ENCODE measurements at places on chromosomes 2 and 18.

DNA sequence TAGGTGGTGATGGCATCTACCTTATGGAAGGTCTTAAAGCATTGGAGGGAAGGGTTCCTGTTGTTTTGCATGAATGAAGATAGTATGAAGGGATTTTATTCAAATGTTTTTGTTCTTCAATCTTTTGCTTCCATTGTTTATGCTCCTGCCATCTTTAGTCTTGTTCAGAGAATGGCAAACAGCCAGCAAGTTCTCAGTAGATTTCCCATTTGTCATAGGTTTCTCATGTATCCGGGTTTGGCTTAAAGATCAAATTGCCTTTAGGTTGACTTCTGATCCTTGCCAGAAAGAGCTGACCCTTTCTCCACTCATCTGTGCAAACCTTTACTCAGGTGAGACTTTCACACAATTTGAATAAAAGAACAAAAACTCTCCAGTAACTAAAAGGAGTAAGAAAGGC is 44.2 kb upstream of the STAT4 start:
- DNase-seq = no peak

DNA sequence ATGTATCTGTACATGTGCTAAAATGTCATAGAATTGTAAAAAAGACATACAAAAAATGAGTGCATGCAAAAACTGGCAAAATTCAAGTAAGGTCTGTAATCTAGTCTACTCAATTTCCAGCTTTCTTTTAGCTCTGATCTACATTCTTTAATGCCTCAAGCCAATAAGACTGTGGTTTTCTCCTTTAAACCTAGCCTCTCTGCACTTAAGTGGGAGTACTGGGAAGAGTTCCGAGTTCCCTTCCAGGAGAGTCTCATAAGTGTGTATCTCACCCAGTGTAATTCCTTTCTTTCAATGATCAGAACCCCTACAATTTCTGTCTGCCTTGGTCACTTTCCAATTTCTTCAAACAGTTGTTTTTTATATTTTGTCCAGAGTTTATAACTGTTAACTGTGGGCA is 150.1 kb downstream of the PTRHD1 start:
- DNase-seq = no peak

- DNase-seq = no peak
Observed at GRCh38 chr2:45352506-45352905, 258.6 kb downstream of the SRBD1 start.

DNA sequence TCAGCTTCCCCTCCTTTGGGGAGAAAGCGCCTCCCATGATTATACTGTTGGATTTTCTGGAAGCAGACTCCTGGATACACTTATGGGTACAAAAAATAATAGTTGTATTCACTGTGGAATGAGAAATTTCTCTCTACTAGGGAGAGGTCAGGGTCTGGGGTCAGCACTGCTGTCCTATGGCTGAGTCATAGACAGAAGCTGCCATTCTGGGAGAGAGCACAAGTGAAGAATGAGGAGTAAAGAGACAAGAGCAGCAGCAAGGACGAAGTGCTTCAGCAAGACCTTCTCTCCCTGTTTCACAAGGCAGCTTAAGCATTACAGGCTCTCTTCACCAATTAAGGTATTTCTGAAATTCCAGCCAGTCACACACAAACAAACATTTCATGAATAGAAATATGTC is 10.1 kb upstream of the UNC80 start:
- DNase-seq = no peak

DNA sequence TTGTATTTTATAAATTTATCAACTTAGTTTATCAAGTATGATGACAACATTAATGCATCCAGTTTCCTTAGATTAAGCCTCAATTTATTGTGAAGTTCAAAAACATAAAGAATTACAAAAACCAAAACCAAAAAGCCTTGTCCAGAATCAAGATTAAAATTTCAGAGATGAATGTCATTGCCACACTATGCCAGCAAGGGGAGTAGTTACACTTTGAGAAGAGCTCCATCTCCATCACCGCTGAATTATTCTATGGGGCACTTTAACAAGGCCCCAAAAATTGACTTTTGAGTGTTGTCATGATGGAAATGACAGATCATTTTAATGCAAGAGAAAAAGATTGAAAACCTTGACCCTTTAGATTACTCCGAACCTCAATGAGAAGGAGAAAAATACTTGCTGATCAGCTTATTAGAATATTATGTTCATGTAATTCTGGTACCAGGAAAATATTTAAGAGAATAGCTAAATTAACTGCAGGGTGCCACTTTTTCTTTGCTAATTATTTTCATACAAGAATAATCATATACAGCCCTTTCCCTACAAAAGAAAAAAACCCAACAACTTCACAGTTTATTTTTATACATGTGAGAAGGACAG is 152.5 kb upstream of the AQP4 start:
- DNase-seq = no peak

- no peak for DNase-seq
Observed at GRCh38 chr2:65532937-65533336, 100.5 kb upstream of the SPRED2 start.

DNA sequence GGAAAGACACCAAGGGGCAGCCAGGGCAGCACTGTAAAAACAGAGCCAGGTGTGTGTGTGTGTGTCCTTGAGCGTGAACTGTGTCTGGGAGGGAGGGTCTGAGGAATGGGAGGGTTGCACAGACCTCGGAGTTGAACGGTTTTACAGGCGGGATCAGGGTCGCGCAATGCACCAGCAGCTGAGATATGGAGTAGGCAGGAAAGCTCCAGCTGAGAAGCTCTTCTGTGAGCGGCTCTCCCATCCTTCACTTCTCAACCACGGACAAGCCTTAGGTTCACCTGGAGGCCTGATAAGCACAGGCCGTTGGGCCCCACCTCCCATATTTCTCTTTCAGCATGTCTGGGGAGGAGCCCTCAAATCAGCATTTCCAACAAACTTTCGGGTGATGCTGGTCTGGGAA is 12.1 kb downstream of the SERTAD2 start:
- DNase-seq = no peak

GRCh38 chr2:147223119-147223518 is 621.7 kb upstream of the ACVR2A start:
- no peak for DNase-seq

DNA sequence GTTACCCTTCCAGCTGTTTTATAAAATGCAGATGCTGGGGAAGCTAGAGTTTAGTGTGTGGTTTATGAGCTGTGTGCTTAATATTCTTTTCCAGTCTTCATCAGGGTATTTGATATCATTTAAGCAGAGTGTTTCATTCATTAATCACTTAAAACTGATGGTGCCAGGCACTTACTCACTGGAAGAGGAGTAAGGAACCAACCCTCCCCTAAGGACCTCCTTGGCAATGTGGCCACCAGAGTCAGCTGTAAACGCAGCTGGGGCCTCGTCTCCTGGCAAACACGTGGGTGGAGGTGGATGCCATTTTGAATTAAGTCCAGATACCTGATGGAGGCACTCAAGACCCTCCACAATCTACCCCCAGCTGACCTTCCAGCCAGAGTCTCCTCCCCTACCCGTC is 331.6 kb downstream of the CLIP4 start:
- DNase-seq = no peak

GRCh38 chr2:103977668-103978067 is 876.2 kb upstream of the POU3F3 start:
- DNase-seq = no peak

- DNase-seq = no peak
Observed at GRCh38 chr2:218081063-218081462, 12.0 kb downstream of the RUFY4 start.

- DNase-seq = no peak
Observed at GRCh38 chr18:24986666-24987302, 365.2 kb downstream of the ZNF521 start.

GRCh38 chr18:69885841-69886531 is 61.7 kb downstream of the CD226 start:
- DNase-seq = no peak

DNA sequence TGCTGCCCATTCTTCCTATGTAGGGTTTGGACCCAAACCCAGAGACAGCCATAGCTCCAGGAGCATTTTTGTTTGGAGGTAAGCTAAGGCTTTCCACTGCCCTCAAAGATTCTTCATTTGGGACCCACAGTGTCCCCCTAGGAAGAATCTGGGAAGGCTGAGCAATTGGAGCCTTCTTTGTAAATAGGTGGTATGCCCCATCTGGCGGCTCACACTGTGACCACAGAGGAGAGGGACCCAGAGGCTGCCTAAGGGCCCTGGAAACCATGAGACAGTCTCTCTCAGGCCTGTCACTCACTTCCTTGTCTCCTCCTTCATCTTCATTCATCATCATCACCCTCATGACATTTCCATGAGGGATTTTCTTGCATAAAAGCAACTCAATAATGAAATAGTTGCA is 215.4 kb upstream of the OSR1 start:
- no peak for DNase-seq

- no peak for DNase-seq
Observed at GRCh38 chr2:53460937-53461336, 306.7 kb upstream of the CHAC2 start.

DNA sequence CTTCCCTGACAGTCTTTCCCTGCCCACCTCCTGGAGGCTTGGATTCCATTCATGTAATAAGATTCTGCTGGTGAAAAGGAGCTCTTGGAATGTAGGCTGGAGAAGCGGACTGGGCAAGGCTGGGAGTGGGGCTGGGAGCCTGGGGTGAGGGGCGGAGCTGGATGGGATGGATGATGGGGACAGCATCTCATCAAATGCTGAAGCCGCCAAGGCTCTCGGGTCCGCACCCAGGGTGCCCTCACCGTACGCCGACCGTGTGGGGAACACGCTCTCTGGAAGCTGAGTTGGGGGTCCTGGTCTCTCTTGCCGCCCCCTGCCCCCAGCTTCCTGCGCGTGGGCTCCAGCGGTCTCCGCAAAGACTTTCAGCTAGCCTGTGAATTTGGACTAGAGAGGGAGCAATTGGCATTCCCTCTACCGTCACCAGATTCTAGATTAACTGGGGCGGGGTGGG is 9.1 kb downstream of the RAX start:
- no peak for DNase-seq

GRCh38 chr2:103174711-103175110 is 412.9 kb downstream of the TMEM182 start:
- no peak for DNase-seq

- DNase-seq = no peak
Observed at GRCh38 chr18:22214731-22215528, 45.5 kb downstream of the GATA6 start.

- DNase-seq = no peak
Observed at GRCh38 chr2:47050021-47050760, 104.9 kb downstream of the STPG4 start.

DNA sequence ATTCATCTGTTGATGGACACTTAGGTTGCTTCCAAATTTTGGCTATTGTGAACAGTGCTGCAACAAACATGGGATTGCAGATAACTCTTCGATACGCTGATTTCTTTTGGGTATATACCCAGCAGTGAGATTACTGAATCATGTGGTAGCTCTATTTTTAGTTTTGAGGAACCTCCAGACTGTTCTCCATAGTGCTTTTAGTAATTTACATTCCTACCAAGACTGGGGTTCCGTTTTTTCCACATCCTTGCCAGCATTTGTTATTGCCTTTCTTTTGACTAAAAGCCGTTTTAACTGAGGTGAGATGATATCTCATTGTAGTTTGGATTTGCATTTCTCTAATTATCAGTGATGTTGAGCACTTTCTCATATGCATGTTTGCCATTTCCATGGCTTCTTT is 200.3 kb downstream of the MBD5 start:
- DNase-seq = no peak

GRCh38 chr2:74682501-74682900 is 28.5 kb downstream of the SEMA4F start:
- no peak for DNase-seq

DNA sequence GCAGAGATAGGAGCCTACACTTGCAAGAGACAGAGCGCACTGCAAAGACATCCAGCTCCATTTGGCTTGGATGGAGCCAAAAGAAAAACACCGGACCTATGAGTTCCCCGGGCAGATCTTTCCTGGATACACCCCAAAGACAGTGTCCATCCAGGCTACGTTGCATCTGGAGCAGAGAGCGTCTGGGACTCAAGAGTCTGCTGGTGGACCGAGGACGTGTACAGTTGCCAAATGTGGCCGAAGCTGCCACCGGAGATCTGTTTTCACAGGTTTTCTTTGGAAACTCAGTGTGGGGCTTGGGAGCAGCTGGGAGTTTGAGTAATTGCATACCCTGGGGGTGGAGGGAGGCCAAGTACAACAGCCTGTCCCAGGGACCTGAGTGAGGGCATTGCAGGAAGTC is 192.3 kb upstream of the OSR1 start:
- no peak for DNase-seq

GRCh38 chr2:16925145-16925544 is 259.5 kb upstream of the CYRIA start:
- DNase-seq = no peak

DNA sequence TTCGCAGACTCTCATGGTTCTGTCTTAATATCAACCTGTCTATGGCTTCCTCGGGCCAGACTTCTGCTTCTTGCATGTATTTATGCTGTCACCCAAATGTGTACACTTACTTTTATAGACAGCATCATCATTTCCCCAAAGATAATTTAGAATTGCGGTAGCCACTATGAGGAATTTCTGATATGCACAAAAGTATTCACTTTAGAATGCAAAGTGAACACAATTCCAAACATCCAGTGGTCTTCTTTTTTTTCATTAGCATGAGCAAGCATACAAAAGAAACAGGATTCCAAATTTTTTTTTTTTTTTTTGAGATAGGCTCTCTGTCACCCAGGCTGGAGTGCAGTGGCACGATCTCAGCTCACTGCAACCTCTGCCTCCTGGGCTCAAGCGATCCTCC is 21.0 kb upstream of the MCFD2 start:
- DNase-seq = no peak

GRCh38 chr2:70977605-70978205 is 725 bp upstream of the ANKRD53 start:
- no peak for DNase-seq

GRCh38 chr2:223586261-223586660 is 15.9 kb downstream of the SCG2 start:
- DNase-seq = no peak

DNA sequence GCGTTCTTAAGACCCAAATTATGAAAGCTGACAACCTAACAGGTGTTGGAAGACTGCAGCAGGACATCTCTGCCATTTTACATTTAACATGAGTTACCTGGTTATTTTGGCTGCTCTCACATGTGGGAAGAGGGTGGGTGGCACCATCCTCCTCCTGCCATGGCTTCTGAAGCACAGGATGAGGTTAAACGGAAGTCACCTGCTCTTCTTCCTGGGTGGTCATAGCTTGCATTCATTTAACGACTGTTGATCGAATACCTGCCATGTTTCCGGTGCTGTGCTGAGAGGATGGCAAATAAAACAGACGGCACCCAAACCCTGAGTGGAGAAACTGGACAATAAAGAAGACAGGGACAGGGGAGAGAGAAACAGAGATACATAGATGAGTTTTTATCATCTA is 118.0 kb downstream of the RHBDD1 start:
- no peak for DNase-seq

GRCh38 chr2:1650085-1650872 is 94.0 kb downstream of the PXDN start:
- no peak for DNase-seq

DNA sequence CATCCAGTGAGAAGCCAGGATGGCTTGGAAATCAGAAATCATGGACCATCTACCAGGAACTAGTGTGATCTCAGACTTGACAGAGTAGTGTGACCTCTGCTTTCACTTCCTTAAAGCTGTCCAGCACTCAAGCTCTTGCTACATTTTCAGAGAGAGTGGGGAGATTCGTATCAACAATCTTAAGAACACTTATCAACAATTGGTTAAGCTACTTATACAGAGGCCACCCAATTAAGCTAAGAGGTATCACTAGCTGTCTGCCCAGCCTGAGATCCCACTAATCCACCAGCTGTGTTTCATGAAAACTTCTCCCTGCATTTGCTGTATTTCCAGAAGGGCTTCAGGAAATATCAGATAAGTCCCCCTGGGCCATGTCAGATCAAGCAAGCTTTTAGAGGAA is 4.2 kb downstream of the RPRM start:
- no peak for DNase-seq

Data from activated naive CD4-positive, alpha-beta T cell (primary cell).